ENCODE measurements at places on chromosomes 7 and 10. TPM values are rescaled to one million over a fixed set of nuclear protein-coding genes. Genes with fewer than 3 reads are reported as not detected.

The TACC2 gene
- total RNA-seq: 29.0 TPM

The RBP3 gene
- total RNA-seq: not detected

The SEMA4G gene
- 12.5 TPM for total RNA-seq

DNA sequence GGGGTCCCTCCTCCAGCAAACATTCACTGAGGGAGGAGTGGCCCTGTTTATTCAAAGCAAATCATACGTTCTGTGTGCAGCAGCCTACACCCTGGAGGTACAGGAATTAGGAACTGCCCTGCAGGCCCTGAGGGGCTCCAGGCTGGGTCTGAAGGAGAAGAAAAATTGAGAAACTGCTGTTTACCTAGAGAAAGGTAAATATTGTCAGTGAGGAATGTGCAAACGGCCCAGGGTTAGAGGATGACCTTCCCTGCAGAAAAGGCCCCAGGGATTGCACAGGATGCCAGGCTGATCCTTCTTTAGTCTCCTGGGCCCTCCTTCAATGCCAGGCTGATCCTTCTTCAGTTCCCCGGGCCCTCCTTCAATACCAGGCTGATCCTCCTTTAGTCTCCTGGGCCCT lies 5.7 kb downstream of the CALML5 start:
- no peaks in the 10 kb centered on the region for H3K36me3 ChIP-seq
- H3K4me3 ChIP-seq: no peak overlapping the region
- H3K27ac ChIP-seq: no peak overlapping the region
- DNase-seq: no peak
- no peaks in the 10 kb centered on the region for H3K27me3 ChIP-seq

GRCh38 chr10:1183033-1183396 lies 126.8 kb downstream of the WDR37 start:
- no peak overlapping the region for H3K27ac ChIP-seq
- H3K4me3 ChIP-seq: no peak overlapping the region
- H3K36me3 ChIP-seq: no peaks in the 10 kb centered on the region
- DNase-seq: no peak
- no peaks in the 10 kb centered on the region for H3K27me3 ChIP-seq
- peaks cover 14% of the 10 kb centered on the region for H3K4me1 ChIP-seq

DNA sequence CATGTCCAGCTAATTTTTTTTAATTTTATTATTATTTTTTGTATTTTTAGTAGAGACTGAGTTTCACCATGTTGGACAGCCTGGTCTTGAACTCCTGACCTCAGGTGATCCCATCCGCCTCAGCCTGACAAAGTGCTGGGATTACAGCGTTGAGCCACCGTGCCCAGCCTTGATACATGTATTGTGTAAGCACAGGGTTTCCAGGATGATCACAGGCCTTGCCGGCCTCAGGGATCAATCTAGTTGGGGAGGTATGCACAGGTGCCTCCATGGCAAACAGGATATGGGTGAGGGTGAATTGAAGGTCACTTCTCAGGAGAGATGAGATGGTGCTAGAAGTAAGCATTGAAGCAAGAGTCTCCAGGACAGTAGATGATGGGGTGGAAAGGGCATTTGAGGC lies 5.5 kb downstream of the MRPS17 start:
- DNase-seq: no peak
- H3K36me3 ChIP-seq: no peaks in the 10 kb centered on the region
- no peak overlapping the region for H3K4me3 ChIP-seq
- H3K27ac ChIP-seq: no peak overlapping the region

DNA sequence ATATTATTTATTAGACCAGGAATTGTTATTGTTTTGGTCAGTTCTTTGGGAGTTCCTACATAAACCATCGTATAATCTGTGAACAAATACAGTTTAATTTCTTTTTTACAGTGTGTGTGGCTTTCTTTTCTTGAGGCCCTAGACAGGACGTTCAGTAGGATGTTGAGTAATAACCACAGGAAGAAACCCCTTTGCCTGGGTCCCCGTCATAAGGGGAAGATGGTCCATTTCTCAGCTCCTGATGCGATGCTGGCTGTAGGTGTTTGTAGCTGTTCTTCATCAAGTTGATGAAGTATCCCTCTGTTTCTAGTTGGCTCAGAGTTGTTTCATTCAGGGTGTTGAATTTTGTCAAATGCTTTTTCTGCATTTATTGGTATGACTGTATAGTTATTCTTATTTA lies 219.7 kb upstream of the ADARB2 start:
- DNase-seq: no peak
- H3K27me3 ChIP-seq: no peaks in the 10 kb centered on the region
- no peaks in the 10 kb centered on the region for H3K4me1 ChIP-seq
- H3K4me3 ChIP-seq: no peak overlapping the region
- H3K36me3 ChIP-seq: no peaks in the 10 kb centered on the region
- no peak overlapping the region for H3K27ac ChIP-seq

GRCh38 chr10:93072225-93072712 lies 1.4 kb upstream of the CYP26A1 start:
- H3K4me3 ChIP-seq: no peak overlapping the region
- H3K27me3 ChIP-seq: peaks cover 22% of the 10 kb centered on the region
- no peak for DNase-seq
- H3K36me3 ChIP-seq: no peaks in the 10 kb centered on the region

- no peak overlapping the region for H3K27ac ChIP-seq
- H3K27me3 ChIP-seq: no peaks in the 10 kb centered on the region
- no peaks in the 10 kb centered on the region for H3K36me3 ChIP-seq
Observed at GRCh38 chr10:81109200-81109752, 571.6 kb downstream of the SH2D4B start.

Measured in body of pancreas (tissue), 4 donors.